Central memory CD4-positive, alpha-beta T cell (primary cell): ENCODE measurements at places on chromosomes 13 and 19.

DNA sequence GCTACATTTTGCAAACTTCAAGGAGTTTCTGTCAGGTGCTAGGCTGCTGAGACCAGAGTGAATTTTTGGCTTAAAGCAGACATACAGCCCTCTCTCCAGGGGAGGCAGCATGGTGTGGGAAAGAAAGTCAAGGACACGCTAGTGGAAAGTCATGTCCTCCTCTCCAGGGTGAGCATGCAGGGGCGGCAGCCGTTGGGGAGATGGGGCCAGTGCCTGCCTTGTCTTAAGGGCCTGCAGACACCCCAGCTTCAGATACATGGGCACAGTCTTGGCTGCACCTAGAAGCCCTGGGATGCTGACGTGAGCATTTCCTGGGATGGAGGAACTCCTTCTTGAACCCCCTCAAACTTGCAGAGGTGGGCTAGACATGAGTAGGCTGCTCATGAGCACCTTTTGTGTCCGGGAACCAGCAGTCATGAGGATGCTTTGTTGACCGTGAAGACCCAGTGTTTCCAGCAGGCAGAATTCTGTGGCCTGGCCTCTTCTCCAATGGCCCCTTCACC, 43.3 kb upstream of the PEPD start:
- DNase-seq: no peak

DNA sequence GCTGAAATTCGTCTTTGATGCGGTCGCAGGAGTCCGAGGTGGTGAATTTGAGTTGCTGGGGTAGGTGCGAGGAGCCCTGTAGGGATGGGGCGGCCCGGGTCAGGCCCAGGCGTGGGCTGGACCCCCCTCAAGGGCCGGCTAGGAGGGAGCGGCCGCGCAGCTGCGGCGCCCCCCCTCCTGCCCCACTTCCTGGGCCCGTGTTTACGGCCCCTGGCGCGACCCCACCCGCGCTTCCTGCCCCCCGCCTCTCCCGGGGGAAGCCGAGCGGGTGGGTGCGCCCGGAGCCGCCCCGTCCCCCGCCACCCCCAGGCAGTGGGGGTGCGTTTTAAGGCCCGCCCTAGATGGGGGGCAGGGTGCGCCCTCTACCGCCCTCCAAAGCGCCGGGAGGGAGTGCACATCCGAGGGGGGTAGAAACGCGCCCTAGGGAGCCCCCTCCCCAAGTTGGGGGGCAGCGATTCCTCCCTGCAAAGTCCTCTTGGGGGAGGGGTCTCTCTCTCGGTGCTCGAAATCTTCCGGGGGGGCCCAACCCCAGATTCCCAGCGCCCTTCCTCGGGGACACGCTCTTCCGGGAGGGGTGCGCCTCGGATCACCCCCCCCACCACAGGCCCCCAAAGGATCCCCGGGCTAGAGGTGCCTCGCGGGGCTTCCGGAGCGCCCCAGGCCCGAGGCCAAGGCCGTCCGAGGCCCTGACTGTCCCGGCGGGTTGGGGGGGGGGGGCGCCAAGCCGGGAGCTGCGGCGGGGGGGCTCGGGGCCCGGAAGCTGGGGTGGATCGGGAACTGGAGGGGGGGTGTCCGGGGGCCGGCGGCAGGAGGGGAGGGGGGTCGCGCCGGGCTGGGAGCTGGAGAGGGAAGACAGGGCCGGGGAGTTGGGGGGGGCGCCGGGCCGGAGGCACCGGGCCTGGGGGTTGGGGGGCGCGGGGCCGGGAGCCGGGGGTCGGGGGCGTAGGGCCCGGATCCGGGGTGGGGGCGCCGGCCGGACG, 823 bp downstream of the TLE5 start:
- peak; percentile 81 for DNase-seq

DNA sequence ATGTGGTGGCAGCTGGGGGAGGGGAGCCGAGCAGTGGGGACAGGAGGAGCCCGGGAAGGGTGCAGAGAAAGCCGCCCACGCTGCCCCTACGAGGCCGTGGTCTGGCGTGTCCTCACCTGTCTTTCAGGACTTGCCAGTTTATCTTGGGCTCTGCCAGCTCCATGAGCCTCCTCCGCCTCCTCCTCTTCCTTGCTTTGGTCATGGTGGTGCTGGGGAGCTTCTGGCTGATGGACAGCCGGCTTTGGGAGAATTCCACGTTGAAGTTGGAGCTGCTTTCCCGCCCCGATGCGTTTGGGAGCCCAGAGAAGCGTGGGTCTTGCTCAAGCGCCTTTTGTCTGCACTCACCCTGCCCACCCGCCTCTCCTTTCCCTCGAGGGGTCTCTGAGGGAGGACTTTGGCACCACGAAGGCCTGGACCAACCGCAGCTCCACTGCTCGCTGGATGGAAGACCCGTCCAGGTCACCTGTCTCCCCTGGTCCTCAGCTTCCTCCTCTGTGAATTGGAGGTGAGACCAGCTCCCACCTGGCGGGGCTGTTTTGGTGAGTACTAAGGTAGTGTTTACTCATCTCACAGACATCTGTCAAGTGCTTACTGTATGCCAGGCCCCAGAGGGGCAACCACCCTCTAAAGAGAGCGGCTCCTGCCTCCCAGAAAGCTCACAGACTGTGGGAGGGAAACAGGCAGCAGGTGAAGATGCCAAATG, 29.7 kb upstream of the MIER2 start:
- no peak for DNase-seq

DNA sequence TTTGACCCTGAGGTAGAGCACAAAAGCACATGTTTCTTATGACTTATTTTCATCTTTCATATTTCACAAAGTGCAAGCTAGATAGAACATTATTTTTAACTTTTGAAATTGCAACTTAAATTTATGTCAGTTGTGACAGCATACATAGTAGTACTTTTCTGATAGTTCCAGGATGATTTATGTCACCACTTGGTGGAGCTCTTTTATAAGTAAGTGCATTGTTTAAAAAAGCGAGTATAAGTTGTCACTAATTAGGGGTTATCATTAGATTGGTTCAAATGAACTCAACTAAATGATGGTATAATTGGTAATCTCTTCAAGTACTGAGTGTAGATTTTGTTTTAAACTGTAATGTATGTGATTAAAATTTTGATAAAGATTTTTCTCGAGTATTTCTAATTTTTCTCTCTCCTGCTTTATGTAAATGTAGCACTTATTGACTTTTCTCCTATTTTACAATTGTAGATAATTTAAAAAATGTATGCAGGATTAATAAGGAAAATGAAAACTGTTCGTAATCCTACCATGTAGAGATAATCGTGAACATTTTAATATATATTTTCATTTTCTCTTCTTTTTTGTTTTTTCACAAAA, 31.1 kb downstream of the RB1 start:
- DNase-seq: peak; percentile 41

DNA sequence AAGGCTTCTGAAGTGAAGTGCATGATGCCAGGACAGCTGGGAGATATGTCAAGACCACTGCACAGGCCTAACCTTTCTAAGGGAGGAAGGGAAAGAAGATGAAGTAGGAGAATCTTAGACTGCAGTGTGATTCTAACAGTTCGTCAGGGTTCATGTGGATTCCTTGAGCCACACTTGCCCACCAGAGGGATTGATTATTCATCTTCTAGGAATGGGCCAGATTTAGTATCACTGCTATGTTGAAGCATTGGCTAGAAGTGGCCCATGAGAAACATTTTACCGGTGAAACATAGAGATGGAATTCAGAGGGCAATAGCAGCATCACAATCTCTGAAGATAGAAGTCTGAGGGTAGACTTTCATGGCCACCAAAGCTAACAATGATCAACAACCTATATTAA, 550.8 kb upstream of the SLITRK1 start:
- DNase-seq: no peak

DNA sequence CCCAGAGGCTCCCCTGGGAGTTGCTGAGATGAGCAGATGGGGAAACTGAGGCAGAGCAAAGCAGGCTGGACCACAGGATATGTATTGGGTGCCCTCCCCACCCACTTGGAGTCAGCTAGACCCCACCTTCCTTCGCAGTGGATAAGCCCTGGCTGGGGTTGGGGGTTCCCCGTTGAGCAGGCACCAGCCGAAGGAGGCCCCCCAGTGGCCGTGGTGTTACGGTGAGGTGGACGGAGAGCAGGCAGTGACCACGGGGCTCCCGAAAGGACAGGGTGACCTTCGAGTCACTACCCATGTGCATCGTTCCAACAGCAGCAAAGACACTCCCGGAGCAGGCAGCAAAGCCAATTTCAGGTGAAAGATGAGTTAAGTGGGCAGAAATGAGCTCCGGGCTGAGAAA, 62.4 kb upstream of the ADGRE5 start:
- no peak for DNase-seq

GRCh38 chr13:101611491-101612475, 159.3 kb downstream of the ITGBL1 start:
- DNase-seq: no peak

GRCh38 chr13:51595416-51595815, 11.2 kb downstream of the WDFY2 start:
- DNase-seq: no peak

GRCh38 chr13:25649001-25649633, 277.3 kb downstream of the ATP8A2 start:
- no peak for DNase-seq

GRCh38 chr13:20411638-20412342, 113.9 kb downstream of the CRYL1 start:
- peak; percentile 43 for DNase-seq

GRCh38 chr19:1007399-1008251, 7.4 kb downstream of the GRIN3B start:
- no peak for DNase-seq

DNA sequence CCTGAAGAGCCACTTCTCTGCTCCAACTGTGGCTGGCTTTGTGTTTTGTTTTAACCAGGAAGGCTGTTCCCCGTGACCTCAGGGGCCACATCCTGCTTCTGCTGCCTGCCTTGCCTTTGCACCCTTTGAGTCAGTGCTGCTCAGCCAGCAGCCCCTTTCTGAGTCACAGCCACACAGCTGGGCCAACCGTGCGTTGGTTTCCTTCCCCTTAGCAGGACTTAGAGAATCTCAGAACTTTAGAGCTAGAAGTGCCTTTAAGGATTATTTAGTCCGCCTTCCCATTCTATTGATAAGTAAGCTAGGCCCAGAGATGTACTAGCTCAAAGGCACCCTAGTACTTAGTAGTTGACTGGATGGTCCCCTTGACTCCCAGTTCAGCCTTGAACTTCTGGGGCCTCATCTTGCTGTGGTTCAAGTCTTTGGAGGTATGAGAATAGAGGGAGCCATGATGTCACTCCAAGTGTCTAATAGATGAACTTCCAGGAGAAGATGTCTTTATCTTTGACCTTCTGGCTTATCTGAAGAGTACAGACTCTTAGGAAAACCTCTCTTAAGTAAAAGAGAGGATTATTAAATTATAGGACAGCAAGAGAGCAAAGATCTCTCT, 8.0 kb downstream of the RGCC start:
- peak; percentile 92 for DNase-seq

GRCh38 chr13:40983259-40983658, 35.9 kb downstream of the ELF1 start:
- DNase-seq: no peak

DNA sequence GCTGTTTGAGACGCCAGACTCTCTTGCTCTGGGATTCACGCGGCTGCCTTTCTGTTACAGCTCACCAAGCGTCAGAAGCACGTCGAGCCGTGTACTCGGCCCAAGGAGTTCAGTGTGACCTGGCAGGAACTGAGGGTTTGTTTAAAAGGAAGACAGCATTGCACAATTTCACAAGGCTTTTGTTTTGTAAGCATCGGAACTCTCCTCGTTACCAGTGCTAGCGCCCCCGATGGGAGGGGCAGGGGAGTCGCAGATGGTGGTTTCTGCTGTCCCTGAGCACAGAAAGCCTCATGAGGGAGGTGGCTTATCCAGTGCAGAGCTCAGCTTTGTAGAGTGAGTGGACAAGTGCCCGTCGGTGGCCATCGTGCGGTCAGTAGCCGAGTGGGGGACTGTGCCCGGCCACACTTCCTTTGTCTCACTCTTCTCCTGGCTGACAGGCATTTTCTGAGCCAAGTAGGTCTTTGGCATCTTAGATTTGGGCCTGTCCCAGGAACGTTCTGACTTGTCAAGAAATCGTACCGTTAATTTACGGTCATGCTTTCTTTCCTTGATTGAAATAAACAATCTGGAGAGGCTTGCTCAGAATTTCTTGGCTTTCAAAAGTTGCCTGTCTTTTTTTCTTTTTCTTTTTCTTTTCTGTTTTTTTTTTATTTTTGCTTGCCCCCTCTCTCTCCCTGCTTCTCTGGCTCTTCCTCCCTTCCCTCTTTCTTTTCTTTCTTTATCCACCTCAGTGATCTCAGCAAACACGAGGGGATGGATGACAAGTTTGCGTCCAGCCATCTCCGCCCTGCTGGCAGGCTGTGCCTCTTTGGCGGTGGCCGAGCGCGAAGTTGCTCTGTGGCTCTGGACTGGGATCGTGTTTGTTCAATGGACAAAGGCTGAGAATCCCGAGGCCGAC, 7.7 kb downstream of the KDM4B start:
- no peak for DNase-seq

GRCh38 chr13:110347535-110348308, 40.6 kb downstream of the COL4A2 start:
- DNase-seq: no peak

DNA sequence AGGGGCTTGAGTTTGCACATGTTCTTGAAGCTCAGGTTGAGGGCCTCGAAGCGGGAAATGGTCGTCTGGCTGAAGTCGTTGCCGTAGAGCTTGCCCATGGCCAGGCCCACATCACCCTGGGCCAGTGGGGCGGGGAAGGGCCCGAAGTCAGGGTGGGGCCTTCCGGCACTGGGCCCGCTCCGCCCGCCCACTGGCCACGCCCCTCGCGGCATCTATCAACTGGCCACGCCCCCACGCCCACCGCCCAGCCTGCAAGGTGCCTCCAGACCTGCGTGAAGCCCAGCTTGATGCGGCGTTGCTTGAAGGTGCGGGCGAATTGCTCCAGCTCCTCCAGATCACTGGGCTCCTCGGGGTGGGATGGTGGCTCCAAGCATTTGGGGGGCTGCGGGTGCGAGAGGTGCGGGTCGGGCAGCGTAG, 19.9 kb downstream of the ZNF574 start:
- no peak for DNase-seq

GRCh38 chr13:110841846-110842245, 73.0 kb downstream of the ANKRD10 start:
- no peak for DNase-seq

- DNase-seq: no peak
These were observed 35.6 kb downstream of the GADD45B start for GRCh38 chr19:2511570-2511969.

DNA sequence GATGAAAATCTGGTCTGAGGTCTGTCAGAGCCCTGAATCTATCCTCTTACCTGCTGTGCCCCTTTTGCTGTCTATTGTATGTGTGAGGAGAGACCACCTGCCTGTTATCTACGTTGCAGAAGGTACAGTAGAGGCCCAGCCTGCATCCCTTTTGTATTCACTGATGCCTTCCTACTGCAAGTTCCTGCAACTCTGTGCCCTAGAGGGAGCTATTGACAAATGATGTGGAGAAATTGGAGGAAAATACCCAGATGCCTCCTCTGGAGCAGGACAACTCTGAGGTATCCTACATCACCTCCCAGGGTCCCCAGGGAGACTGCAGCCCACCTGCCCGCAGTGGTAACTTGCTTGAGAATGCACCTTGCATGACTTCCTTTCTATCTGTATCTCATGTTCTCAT, 33.7 kb downstream of the SIAH3 start:
- no peak for DNase-seq

GRCh38 chr19:36605877-36606478, 865 bp downstream of the ZNF382 start:
- DNase-seq: no peak

GRCh38 chr13:43136920-43137575, 113.7 kb downstream of the DNAJC15 start:
- no peak for DNase-seq

GRCh38 chr19:6828698-6829633, 56.5 kb downstream of the VAV1 start:
- DNase-seq: peak; percentile 6

GRCh38 chr13:113589251-113589960, 4.9 kb downstream of the TFDP1 start:
- no peak for DNase-seq
